ENCODE measurements at places on chromosomes 11 and 22. TPM values are rescaled to one million over a fixed set of nuclear protein-coding genes. Genes with fewer than 3 reads are reported as not detected.

P2RY2 gene
- 5.4 TPM for polyA plus RNA-seq

ST14 gene
- polyA plus RNA-seq, result 0.61 TPM

C22orf31 gene
- polyA plus RNA-seq, result 0.14 TPM

MS4A4A gene
- 5.1 TPM for polyA plus RNA-seq

PHOX2A gene
- 0.18 TPM for polyA plus RNA-seq

SEZ6L gene
- 0.11 TPM for polyA plus RNA-seq

TSPAN32 gene
- polyA plus RNA-seq, result 11.5 TPM

AMPD3 gene
- polyA plus RNA-seq, result 3.5 TPM

TEX12 gene
- 0.20 TPM for polyA plus RNA-seq

LRRC4C gene
- polyA plus RNA-seq, result 1.0 TPM

OR8B4 gene
- polyA plus RNA-seq, result not detected

ANO3 gene
- polyA plus RNA-seq, result 0.27 TPM

RASD2 gene
- polyA plus RNA-seq, result 2.1 TPM

PCNX3 gene
- polyA plus RNA-seq, result 10.2 TPM

DNA sequence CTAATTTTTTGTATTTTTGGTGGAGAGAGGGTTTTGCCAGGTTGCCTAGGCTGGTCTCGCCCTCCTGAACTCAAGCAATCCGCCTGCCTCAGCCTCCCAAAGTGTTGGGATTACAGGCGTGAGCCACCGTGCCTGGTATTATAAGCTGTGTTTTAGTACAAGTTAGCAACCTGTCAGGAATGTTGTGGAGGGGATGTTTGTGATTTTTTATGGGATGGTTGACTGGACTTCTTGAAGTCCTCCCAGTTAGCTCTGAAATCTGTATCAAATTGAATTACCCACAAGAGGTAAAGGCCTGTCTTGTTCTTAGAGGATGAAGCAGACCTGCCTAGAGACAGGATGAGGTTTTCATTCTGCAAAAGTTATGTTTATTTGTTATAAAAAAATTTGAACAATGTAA is 34.1 kb upstream of the IL18BP start:
- DNase-seq, result no peak

GRCh38 chr11:133803026-133803425 is 42.3 kb downstream of the SPATA19 start:
- DNase-seq, result no peak

DNA sequence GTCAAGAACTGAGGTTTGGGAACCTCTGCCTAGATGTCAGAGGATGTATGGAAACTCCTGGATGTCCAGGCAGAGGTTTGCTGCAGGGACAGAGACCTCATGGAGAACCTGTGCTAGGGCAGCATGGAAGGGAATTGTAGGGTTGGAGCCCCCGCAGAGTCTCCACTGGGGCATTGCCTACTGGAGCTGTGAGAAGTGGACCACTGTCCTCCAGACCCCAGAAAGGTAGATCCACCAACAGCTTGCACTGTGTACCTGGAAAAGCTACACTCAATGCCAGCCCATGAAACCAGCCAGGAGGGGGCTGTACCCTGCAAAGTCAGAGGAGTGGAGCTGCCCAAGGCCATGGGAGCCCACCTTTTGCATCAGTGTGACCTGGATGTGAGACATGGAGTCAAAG is 29.5 kb downstream of the CHST1 start:
- no peak for DNase-seq

DNA sequence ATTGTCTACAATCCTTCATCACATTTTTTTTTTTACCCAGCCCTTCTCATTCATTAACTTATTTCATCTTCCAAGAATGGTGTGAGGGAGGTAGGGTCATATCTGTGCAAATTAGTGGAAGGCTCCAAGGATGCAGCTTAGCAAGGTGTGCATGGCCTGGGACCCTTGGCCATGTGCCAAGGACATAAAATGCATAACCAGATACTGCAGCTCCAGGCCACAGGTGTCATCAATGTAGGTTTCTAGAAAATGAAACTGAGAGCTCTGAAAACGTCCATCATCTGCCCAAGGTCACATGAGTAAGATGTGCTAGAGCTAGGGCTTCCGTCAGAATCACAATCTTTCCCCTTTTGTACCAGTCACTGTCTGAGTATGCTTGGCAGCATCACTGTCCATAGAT is 29.8 kb downstream of the ANKK1 start:
- DNase-seq, result no peak

GRCh38 chr11:105034813-105035620 is at the start of gene CASP1:
CASP1 (minus strand) TSS chr11:105035144; CDS start chr11:105035113, 31 bp downstream.
- DNase-seq, result no peak

GRCh38 chr22:37601203-37601539 is 7.5 kb upstream of the GGA1 start:
- DNase-seq, result no peak

DNA sequence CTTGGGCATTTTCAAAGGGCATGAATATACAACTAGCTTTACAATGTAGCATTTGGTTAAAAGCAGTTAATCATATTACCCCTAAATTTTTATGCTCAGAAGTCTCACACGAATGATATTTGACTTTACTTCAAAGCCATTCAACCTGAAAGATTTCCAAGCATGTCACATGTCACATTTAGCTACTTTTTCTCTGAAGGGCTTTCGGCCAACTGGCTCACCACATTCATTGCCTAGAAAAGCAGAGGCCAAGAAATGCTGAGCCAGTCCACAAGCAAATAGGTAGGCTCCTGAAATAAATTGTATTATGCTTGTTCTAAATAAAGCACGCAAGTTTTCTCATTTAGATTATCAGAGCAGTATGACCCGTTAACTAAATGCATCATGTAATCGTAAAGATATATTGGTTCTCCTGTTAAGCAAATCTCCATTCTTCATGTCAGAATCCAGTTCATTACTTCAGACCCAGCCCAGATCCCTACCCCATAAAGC is 30.6 kb downstream of the PAX6 start:
- DNase-seq, result no peak

DNA sequence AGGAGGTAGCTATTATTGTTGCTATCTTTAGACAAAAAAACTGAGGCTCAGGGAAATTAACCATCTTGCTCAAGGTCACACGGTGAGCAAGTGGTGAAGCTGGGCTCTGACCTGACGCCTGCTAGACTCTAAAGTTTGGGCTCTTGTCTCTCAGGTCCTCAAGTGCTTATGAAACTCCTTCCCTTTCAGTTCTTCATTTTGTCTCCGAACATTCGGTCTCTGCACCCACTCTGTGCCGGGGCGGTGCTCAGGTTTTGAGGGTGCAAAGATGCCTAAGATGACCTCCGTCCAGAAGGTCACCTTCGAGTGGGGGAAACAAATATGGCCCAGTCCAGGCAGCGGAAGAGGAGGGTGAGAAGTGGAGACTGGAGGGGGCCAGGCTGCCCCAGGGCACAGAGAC is 16.0 kb downstream of the OVOL1 start:
- DNase-seq, result no peak

DNA sequence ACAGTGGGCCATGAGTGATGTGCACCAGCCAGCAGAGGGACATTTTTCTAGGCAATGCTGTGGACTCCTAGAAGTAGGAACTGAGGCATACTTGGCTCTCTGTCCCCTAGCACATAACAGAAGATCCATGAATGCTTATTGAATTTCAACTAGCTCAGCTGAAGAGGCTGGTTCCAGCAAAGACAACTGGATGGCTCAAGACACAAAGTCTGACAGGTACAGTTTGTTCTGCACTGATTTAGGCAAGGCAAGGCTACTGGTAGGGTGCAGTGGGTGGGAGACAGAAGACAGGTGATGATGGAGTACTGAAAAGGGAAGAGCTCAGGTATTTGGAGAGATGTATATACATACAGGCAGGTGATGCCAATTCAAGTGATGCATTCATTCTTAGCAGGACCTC is 72.4 kb upstream of the USP47 start:
- no peak for DNase-seq

DNA sequence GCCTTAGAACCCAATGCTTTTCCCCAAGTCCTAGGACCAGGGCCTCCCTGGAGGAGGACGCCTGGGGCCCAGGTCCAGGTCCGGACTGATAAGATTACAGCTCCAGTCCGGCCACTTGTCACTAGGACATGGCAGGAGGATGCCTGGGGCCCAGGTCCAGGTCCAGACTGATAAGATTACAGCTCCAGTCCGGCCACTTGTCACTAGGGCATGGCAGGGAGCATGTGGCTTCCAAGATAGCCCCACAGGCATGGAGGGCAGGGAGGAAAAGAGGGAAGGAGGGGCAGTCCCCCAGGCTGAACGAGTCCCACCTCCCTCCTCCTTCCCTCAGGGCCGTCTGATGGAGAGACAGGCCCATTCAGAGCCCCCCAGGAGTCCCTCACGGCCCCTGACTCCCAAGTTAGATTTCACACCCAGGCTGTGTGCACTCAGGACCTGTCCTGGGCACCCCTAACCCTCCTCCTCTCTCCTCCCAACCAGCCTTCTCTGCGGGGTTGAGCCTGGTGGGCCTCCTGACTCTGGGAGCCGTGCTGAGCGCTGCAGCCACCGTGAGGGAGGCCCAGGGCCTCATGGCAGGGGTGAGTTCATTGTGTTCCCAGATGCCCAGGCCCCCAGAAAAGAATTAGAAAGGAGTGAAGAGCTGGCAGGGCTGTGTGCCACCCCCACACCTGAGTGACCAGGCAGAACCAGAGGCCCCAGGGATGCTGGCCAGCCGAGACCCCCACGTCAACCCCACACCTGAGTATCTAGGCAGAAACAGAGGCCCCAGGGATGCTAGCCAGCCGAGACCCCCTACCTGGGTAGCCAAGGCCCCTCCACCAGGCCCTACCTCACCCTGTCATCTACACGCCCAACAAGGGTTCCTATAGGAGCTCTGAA is 2.1 kb downstream of the TSPAN32 start:
- DNase-seq, result peak; percentile 55

- peak; percentile 61 for DNase-seq
These were observed 540 bp downstream of the MEN1 start for GRCh38 chr11:64809781-64810241.

DNA sequence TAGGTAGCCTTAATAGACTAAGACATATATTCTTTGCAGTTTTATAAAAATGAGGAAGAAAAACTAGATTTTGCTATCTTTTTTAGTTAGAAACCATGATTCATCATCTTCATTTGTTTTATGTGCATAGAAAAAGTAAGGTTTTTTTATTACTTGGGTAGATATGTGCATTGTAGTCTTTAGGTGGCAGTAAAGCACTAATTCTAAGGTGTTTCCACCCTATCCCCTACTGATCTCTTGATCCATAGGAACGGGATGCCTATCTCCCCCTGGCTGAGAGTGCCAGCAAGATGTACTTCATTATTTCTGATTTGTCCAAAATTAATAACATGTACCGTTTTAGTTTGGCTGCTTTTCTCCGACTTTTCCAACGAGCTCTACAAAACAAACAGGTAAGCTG is 148.1 kb downstream of the DYNC2H1 start:
- no peak for DNase-seq

DNA sequence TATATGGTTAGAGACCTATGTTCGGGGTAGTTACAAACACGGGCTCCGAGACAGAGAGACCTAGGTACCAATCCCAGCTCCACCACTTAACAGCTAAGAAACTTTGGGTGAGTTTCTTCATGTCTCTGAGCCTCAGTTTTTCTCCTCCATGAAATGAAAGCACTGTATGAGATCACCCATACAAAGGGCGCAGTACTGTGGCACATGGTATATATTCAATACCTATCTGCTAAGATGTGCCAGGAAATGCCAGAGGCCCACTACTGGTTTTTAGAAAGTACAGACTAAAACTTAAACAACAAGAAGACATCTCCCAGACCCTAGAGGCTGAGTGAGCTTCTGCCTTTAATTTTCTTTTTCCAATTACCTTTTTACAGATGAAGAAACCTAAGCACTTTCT is 69.5 kb downstream of the SLC1A2 start:
- DNase-seq, result no peak

DNA sequence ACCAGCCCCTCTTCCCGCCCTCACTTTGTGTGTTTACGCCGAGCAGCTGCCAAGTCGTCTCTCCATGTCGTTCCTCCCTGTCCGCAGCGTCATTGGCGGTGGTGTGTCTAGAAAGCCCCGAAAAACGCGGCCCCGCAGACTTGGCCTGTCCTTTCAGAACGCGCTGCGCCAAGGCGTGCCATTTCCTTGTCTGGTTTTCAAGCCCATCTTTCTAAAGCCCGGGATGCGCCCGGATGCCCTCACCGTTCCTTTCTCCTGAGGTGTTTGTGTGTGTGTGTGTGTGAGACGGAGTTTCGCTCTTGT is 557 bp downstream of the MOV10L1 start:
- DNase-seq, result no peak

- DNase-seq, result no peak
These were observed 159.6 kb upstream of the CADM1 start for GRCh38 chr11:115663790-115664189.

- no peak for DNase-seq
These were observed 337.4 kb downstream of the CADM1 start for GRCh38 chr11:115166820-115167219.

DNA sequence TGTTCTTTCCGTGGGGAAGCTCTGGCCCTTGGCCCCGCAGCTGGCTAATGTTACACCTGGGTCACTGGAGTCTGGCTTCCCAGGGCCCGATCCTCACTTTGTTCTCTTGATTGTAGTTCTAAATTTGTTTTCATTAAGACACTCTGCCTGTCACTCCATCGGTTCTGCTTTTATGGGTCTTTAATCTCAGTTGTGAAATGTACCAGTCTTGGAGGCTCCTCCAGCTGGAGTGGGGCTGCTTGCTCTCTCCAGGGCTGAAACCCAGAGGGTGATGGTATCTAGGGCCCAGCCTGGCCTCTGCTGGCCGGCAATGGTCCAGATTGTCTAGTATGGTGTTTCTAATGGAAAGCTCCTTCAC is 352.9 kb downstream of the TENM4 start:
- no peak for DNase-seq

GRCh38 chr11:68214173-68215086 is 1.3 kb upstream of the KMT5B start:
- peak; percentile 76 for DNase-seq

- DNase-seq, result no peak
These were observed at the start of gene SEPTIN3 for GRCh38 chr22:41969110-41969646. SEPTIN3 (plus strand) TSS chr22:41969443; CDS start chr22:41971493, 2,050 bp downstream.

DNA sequence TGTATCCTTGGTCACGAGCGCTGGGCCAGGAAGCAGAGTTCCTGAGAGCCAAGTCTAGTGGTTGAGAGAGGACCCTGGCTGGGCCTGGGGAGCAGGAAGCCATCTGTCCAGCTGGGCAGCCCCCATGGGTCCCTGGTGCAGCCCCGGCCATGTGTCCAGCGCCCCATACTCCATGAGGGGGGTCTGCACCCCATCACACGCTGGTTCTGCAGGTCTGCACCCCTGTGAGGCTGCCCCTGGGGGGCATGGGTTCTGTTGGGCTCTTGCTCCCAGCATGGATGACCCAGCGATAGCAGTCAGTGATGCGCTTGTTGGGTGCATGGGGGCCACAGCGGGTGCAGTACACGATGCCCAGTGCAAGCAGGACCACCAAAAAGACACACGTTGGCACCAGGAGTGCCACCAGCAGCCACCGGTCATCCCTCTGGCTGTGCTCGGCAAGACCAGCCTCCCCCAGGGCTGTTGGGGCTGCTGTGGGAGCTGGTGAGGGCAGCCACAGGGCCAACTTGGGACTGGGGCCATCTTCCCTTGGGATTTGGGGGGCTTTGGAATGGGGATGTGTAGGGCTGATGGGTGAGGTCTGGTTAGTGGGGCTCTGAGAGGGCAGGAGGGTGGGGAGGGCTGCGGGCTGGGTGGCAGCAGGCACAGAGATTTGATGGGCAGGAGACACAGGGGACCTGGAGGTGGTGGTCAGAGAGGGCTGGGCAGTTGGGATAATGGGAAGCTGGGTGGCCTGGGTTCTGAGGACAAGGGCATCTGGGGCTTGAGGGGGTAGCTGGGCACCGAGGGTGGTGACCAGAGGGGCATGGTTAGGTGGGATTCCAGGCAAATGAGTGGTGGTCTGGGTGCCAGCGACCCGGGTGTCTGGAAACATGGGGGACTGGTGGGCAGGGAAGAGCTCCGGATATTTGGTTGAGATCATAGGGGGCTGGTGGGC is 2.0 kb downstream of the CD248 start:
- DNase-seq, result no peak

- DNase-seq, result no peak
These were observed 1.3 kb downstream of the PATE2 start for GRCh38 chr11:125777309-125777708.

Data from right cardiac atrium (tissue), 5 donors.